ENCODE measurements at places on chromosomes 13 and 19.

DNA sequence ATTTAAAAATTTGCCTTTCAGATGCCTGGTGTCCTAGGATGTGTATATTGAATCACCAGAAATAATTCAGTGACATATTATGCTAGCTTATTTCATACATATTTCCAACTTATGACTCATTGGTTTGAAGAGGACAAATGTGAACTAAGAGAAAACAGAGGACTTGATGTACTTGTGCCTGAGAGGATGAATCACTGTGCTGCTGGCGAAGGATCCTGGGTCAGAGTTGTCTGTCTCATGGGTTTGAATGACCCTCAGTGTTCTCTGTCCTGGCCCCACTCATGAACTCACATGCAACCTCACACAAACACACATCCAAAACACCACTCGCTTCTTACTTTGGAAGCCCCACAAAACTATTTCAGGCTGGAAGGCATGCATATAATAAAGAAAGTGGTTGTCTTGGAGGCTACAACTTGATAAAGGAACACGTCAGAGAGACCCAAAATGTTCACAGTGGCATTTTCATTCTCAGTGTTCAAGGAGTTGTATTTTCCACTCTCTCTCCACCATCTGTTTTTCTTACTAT lies 129.0 kb upstream of the SPRY2 start:
- peak; percentile 45 for DNase-seq

GRCh38 chr13:85969331-85969730 lies 170.1 kb upstream of the SLITRK6 start:
- no peak for DNase-seq

GRCh38 chr19:4081441-4082129 lies 14.9 kb upstream of the ZBTB7A start:
- DNase-seq, result no peak

DNA sequence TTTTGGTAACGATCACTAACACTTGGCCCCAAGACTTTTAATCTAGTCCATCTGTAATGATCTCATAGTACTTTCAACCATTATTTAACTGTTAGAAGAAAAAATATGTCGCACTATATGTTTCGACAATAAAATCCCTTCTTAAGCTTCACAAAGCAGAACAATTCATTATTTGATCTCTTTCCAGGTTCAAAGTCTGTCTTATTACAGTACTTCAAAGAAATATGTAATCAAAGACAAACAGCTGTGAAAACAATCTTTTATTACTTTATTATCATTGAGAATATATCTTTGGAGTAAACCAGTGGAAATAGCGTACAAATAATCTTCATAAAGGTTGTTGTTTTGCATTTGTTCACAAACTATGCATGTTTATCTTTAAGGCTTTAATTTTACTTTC lies 93.5 kb downstream of the DACH1 start:
- DNase-seq, result no peak

GRCh38 chr19:39765091-39766076 lies 13.3 kb upstream of the LEUTX start:
- DNase-seq, result peak; percentile 20

DNA sequence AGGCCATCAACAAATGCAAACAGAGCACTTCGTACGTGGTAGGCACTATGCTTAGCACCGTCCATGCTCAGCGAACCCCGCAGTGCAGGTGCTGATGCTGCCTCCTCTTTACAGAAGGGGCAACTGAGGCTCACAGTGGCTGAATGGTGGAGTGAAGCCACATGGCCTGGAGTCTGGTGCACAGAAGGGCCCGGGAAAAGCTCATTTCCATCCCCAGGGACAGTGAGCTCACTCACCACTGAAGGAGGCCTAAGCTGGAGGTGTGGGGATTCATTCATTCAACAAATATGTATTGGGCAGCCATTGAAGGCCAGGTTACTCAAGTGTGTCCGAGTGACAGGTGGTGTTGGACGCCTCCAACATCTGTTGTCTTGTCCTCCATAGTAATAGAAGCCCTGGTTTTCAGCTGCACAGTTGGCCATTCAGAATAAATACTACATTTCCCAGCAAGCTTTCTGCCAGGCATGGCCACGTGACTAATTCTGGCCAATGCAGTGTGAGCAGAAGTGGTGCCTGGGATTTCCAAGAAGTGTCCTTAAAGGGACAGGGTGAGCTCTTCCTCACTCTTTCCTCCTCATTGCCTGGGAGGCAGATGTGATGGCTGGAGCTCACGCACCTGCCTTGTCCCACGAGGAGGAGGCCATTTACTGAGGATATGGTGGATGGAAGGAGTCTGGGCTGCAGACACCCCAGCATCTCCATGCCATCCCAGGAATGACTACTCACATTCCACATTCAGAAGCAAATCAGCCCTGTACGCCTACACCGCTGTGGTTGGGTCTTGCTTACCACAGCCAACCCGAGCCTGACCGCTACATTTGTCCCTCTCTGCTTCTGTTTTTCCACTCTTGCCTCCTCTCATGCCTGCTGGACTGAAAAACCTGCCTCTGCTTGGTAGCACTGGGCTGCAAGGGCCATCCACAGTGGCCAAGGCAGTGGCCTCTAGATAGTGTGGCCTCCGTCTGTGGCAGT lies 2.3 kb upstream of the ZNRF4 start:
- no peak for DNase-seq

GRCh38 chr13:114130131-114130836 lies 2.1 kb downstream of the RASA3 start:
- no peak for DNase-seq

DNA sequence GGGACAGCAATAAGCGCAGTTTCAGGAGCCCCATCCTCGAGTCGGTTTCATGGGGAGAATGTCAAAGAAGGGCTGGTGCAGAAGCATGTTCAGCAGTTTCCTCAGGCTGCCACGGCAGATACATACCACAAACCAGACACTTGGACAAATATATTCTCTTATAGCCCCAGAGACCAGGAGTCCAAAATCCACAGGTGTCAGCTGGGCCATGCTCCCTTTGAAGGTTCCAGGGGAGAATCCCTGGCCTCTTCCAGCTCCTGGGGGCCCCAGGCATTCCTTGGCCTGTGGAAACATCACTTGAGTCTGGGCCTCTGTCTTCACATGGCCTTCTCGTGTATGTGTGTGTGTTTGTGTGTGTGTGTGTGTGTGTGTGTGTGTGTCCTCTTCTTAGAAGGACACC lies 164.1 kb downstream of the UQCRFS1 start:
- DNase-seq, result no peak

DNA sequence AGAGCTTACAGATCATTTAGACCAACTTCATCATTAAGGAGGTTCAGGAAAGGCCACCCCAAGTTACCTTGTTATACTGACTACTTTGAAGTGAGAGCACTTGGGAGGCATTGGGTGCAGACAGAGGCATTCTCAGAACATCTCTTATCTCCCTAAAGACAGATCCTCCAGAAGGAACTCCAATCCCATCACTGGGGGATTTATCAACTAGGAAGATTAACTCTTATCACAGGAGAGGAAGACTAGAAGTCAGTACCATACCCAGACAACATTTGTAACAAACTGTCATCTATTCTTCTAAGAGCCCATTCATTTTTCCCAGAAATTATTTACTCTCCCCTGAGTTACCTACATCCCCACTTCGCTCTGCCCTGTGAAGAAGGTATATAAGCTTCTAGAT lies 5.8 kb upstream of the RFXAP start:
- no peak for DNase-seq

DNA sequence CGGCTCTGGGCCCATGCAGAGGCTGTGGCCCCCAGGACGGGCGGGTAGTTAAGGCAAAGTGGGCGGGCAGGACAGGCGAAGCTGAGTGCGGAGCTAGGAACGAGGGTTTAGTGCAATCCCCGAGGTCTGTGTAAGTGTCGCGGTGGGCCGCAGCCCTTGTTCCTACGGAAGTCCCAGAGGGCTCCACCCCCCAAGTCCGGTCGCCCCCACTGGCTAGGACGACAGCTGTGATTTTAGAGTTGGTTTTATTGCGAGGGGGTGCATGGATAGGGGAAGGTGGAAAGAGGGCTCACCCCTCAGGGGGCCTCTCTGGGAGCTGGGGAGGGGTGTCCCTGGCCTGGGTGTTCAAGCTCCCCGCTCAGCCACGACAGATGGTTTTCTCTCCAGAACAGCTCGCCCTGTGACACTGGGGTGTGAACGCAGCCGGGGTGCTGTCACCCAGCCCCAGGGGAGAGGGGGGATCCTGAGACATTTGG lies 21.7 kb downstream of the ZBTB7A start:
- DNase-seq, result no peak

GRCh38 chr19:52398081-52398441 lies 412 bp downstream of the ZNF528 start:
- no peak for DNase-seq

DNA sequence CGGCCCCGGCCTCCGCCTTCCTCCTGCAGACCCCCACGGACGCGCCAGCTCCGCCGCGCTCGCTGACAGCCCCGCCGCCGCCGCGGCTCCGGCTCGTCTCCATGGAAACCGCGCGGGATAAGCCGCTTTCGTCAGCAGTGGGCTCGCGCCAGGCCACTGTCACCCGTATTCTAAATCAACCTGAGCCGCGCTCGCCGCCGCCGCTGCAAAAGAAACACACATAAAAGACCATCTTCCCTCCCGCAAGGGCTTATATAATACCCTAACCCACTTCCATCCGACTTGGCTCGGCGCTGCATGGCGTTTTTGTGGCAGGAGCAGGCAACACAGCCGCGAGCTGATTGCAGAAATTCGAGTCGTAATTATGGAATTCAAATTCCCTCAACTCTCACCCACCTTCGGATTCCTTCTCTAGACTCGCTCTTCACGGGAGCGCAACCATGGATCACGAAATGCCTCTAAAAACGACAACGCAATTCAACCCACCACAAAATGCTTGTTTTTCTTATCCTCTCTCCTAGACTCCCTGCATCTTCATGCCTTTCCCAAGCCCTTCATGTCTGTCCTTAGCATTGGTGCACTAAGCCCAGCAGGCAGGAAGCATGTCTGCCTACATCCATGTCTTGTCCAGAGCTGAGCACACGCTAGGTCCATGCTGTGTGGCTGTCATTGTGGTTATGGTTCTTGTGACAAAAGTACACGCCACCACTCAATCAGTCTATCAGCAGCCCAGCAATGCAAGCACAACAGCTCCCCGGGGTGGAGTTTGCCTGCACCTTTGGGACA lies at the start of gene AMER2:
Gene AMER2 (minus strand): TSS at position 772 of the 786 bp plus-strand sequence. CDS start 669 bp downstream, at position 103.
- DNase-seq, result no peak

- peak; percentile 38 for DNase-seq
Observed at GRCh38 chr13:78160793-78161192, 242.2 kb upstream of the EDNRB start.

DNA sequence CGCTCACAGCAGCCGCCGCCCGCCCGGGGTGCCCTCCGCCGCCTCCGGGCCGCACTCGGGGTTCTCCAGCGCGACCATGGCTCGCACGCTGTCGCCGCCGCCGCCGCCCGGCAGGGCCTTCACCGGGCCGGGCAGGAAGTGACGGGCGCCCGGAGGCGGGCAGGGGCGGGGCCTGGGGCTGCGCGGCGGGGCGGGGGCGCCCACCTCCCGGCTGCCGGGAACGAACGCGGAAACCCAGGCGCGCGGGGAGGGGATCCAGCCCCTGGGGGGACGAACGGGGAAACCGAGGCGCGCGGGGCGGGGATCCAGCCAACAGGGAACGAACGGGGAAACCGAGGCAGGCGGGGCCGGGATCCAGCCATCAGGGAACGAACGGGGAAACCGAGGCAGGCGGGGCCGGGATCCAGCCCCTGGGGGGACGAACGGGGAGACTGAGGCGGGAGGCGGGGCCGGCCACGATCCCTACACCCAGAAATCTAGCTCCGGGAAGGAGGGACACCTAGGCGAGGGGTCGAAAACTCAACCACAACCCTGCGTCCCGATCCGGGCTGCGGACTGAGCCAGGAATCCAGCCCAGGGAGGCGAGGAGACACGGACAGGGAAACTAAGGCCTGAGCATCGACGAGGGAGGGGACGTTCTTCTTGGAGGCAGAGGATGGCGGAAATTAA lies at the start of gene R3HDM4:
Gene R3HDM4 (minus strand): TSS at position 140 of the 669 bp plus-strand sequence. CDS start 62 bp downstream, at position 78.
- DNase-seq, result peak; percentile 56

GRCh38 chr19:39341129-39341718 lies 997 bp upstream of the SAMD4B start:
- no peak for DNase-seq

DNA sequence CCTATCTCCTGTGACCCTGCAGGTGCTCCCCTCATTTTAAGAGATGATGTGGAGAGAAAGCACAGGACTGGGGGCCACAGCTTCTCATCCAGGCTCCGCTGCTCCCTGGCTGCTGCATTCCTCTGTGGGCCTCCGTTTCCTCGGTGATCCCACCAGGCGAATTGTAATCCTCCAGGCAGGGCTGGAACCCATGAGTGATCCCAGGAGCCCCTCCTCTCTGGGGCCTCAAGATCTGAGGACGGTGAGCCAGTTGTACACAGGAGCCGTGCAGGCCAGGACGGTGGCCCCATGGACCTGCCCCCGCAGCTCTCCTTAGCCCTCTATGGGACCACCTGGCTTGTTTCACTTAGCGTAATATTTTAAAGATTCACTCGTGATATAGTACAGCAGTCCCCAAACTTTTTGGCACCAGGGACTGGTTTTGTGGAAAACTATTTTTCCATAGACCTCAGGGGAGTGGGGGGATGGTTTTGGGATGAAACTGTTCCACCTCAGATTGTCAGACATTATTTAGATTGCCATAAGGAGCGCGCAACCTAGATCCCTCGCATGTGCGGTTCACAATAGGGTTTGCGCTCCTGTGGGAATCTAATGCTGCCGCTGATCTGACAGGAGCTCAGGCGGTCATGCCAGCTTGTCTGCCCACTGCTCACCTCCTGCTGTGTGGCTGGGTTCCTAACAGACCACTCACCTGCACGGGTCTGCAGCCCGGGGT lies 5.6 kb downstream of the FFAR3 start:
- DNase-seq, result no peak

DNA sequence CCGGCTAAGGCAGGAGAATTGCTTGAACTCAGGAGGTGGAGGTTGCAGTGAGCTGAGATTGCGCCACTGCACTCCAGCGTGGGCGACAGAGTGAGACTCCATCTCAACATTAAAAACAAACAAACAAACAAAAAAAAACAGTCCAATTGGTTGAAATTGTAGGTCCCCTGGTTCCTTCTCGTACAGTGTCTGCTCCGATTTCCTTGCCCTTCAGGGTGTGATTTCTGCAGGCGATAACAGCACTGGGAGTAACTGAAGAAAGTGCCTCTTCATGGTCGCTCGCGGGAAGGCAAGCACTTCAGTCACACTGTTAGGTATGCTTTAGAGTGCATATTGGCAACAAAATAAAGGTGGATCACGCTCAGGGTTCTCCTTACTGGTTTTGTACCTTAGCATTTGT lies 39.7 kb downstream of the TPT1 start:
- DNase-seq, result no peak

DNA sequence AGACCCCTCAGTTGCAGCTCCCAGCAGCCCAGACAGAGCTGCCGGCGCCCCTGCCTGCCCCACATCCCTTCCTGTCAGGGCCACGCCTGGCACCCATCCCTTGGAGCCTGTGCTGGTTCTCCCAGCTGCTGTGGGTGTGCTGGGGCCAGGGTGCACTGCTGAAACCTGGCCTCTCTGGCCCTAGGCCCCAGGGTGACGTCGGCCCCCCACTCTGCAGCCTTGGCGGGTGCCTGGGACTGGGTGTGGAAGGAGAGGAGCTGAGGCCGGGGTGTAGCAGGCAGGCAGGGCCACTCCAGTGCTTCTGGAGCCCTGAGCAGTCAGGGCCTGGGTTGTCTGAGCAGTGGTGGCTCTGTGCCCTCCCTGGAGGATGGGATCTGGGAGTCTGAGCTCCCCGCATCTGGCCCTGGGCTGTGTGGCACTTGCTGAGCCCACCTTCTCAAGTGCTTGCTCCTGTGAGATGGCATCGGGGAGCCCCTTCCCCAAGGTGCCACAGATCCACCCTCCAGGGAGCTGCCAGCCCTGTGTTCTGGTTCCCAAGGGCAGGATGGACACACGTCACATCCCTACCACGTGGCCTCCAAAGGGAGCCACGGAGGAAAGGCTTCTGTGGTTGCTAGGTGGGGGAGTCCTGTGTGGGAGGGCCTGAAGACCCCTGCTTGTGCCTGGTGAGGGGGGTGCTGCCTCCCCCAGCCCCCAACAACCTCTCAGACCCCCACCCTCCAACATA lies 5.2 kb downstream of the PLEKHJ1 start:
- no peak for DNase-seq

Measured in amniotic stem cell (primary cell).